ENCODE measurements at places on chromosomes 7 and 10. TPM values are rescaled to one million over a fixed set of nuclear protein-coding genes. Genes with fewer than 3 reads are reported as not detected.

The FBXO24 gene
- total RNA-seq = 1.9 TPM

The GIMAP4 gene
- 0.40 TPM for total RNA-seq

The TFR2 gene
- 7.5 TPM for total RNA-seq

The CXCL12 gene
- not detected for total RNA-seq

The OPN1SW gene
- total RNA-seq = not detected

The NRCAM gene
- 2.2 TPM for total RNA-seq

The STOX1 gene
- 0.10 TPM for total RNA-seq

The LAMB4 gene
- not detected for total RNA-seq

The BAIAP2L1 gene
- 8.1 TPM for total RNA-seq

The COL1A2 gene
- total RNA-seq = not detected

The PPP3CB gene
- total RNA-seq = 41.4 TPM

The CTAGE8 gene
- total RNA-seq = 0.64 TPM

The PHF14 gene
- 33.0 TPM for total RNA-seq

The CALHM2 gene
- 21.4 TPM for total RNA-seq

The SMKR1 gene
- 2.4 TPM for total RNA-seq

The TMEM229A gene
- not detected for total RNA-seq

The LIPJ gene
- 0.07 TPM for total RNA-seq

The ETV1 gene
- not detected for total RNA-seq

The EXOC4 gene
- 103 TPM for total RNA-seq

The BAG3 gene
- total RNA-seq = 4.3 TPM

The UCN3 gene
- not detected for total RNA-seq

The TCF7L2 gene
- 0.71 TPM for total RNA-seq

The TRPV5 gene
- total RNA-seq = 0.17 TPM

The ECHDC3 gene
- 12.5 TPM for total RNA-seq

The C7orf33 gene
- total RNA-seq = not detected

The PDE1C gene
- total RNA-seq = not detected

The KEL gene
- total RNA-seq = 0.37 TPM

The IGF2BP3 gene
- total RNA-seq = 7.4 TPM

The ELN gene
- total RNA-seq = not detected

The ZNRF2 gene
- 21.4 TPM for total RNA-seq

The CYP3A5 gene
- total RNA-seq = not detected

The MAD1L1 gene
- total RNA-seq = 54.6 TPM

The SPDYE1 gene
- not detected for total RNA-seq

The PRSS37 gene
- not detected for total RNA-seq

The MLXIPL gene
- total RNA-seq = not detected

The CCT6A gene
- total RNA-seq = 149 TPM

The RAMP3 gene
- not detected for total RNA-seq

The GLI3 gene
- not detected for total RNA-seq

The SHTN1 gene
- total RNA-seq = not detected

The ERVW-1 gene
- not detected for total RNA-seq

The CCDC172 gene
- total RNA-seq = not detected

The PRTFDC1 gene
- total RNA-seq = not detected

The GRM8 gene
- not detected for total RNA-seq

The ZSCAN25 gene
- 28.5 TPM for total RNA-seq

The CALU gene
- 14.7 TPM for total RNA-seq

The GSDME gene
- total RNA-seq = 4.1 TPM

The ANXA8L1 gene
- total RNA-seq = not detected

The RAB19 gene
- total RNA-seq = 0.55 TPM

Measured in activated B cell treated with CpG ODN at 0.5 μM for 24 hours (primary cell).